NCI-H2029 (cell line): ENCODE measurements at places on chromosomes 7 and 10.

DNA sequence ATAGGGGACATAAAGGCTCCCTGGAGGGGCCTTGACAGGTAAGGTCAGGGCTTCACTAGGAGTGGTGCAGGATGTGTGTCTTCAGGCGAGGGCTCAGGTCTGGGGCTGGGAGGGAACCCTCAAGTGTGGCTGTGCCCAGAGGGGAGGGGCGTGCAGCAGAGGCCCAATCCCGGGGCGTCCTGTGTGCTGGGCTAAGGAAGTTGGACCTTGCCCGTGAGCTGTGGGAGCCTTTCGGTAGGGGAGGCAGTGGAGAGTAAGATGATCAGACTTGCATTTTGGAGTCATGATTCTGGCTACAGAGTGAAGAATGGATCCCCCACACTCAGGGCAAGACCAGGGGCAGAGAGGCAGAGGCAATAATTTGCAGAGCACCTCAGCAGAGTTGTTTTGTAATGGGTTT lies 145.4 kb downstream of the BUB3 start:
- DNase-seq: no peak

DNA sequence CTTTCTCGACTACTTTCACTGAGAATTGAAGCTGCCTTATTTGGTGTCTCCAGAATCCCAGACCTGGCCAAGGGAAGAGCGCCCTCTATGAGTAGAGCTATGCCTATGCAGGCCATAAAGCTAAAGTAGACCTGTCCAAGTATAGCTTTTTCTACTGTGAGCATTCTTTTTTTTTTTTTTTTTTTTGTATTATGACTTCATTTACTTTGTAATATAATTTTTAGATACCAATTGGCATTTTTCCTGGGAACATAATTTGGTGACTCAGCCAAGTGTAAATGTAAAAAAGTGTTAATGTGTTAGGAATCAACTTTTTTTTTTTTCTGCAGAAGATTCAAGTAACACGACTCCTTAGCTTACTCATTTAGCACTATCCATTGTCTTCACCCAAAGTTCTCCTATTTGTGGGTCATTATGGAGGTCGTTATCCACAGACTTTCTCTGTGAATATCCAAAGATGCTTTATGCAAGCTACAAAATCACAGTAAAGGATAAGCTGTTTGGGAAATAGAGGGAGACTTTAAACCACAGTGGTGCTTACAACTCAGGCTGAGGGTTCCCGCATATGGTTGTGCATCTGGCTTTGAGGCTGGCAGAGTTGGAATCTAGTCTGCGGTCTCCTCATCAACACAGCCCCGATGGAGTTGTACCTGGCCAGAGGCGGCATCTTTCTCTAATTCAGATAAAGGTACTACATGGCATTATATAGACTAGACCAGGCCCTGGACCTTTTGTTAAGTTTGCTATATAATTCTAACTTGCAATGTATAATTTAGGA lies 1040.2 kb upstream of the SORCS1 start:
- no peak for DNase-seq

GRCh38 chr10:48463318-48464003 lies 141.4 kb downstream of the ARHGAP22 start:
- no peak for DNase-seq

- no peak for DNase-seq
Observed at GRCh38 chr7:155731380-155731779, 80.9 kb downstream of the SHH start.
